H54 (cell line): ENCODE measurements at places on chromosomes 2 and 18.

DNA sequence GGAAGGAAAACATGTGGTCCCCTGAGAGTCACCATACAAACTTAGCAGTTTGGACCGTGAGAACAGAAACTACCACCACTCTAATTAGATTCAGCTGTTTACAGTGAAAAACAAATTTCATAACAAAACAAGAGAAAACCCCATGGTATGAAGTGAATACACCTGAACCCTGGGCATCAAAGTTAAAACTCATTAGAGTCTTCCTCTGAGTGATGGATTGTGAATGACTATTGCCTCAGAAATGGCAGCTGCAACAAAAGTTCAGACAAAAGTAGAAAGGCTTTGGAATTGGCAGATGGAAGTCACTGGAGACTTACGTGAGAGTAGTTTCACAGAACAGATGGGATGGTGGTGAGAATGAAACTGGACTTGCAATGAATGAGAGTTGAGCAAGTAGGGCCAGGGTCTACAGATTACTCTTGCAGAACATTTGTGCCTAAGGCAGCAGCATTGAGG, 98.0 kb downstream of the AAK1 start:
- no peak for DNase-seq

- DNase-seq, result no peak
Observed at GRCh38 chr2:132849118-132849517, 179.1 kb upstream of the LYPD1 start.

- DNase-seq, result no peak
Observed at GRCh38 chr2:135471106-135471505, 59.9 kb downstream of the ZRANB3 start.

GRCh38 chr2:120735746-120736170, at the start of gene GLI2:
Gene GLI2 (plus strand): TSS chr2:120735868. CDS start chr2:120797321, 61,453 bp downstream.
- DNase-seq, result peak; percentile 69

DNA sequence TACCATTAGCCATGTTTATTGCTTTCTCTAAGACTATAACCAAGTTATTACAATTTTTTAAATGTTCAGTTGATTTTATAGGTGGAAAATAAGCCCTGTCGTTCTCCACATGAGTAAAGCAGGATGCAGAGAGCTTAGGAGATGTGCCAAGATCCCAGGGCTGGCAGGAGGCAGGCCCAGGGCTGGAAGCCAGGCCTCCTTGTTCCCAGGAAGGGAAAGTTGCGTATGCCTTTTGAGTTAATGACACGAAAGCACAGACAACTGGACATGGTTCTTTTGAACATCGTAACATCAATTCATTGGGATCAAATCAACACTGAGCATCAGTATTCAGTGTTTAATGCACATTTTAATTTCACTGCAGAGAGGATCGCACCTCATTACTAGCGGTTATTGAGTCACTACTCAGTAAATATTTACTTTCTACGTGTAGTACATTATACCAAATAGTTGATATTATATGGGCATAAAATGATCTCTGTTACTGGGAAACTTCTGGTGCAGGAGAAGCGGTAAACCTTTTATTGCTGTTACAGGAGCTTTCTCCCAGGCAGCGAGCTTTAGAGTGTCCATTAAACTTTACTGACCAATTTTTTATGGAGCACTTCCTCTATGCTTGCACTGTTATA, 60.0 kb downstream of the RNF144A start:
- DNase-seq, result no peak

DNA sequence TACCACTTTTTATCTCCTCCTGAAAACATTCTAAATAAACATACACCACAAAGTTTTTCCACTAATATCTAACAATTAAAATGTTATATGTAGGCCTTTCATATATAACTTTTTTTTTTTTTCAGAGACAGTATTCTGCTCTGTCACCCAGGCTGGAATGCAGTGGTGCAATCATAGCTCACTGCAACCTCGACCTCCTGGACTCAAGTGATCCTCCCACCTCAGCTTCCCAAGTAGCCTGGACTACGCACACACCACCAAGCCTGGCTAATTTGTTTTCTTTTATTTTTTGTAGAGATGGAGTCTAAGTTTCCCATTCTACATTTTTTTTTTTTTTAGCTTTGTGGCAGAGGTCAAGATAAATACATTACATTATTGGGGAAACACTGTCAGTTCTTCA, 1612.6 kb upstream of the NXPH2 start:
- DNase-seq, result no peak

DNA sequence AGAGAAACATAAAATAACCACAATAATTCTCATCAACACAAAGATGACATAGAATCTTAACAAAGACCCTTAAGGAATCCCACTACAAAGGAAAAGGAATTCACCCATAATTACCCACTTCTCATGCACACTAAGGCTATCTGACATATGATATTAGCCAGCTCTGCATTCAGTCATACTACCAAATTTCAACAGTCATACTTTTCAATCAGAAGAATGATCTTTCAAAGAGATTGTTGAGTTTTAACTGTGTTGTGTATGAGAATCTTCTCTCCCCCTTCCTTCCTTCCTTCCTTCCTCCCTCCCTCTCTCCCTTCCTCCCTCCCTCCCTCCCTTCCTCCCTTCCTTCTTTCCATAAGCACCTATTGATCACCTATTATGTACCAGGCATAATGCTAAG, 17.0 kb downstream of the FZD7 start:
- no peak for DNase-seq

DNA sequence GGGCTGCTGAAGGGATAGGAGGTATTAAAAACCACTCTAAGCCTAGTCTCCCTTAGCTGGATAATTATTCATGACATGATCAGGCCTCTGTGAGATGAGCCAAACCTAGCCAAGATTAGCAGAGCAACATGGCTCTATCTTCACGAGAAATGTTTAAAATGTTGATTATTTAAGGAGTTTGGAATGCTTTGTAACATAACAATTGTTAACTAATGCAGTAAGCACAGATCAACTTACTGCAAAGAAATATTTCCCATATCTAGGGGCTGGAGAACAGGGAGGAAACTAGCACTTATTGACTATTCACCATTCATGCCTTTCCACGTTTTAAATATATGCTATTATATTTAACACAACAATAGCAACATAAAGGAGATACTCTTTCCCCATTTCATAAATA, 833.7 kb upstream of the CHAC2 start:
- DNase-seq, result no peak
